Pancreas (tissue), 10 donors: ENCODE measurements at places on chromosomes 7 and 10. TPM values are rescaled to one million over a fixed set of nuclear protein-coding genes. Genes with fewer than 3 reads are reported as not detected.

DNA sequence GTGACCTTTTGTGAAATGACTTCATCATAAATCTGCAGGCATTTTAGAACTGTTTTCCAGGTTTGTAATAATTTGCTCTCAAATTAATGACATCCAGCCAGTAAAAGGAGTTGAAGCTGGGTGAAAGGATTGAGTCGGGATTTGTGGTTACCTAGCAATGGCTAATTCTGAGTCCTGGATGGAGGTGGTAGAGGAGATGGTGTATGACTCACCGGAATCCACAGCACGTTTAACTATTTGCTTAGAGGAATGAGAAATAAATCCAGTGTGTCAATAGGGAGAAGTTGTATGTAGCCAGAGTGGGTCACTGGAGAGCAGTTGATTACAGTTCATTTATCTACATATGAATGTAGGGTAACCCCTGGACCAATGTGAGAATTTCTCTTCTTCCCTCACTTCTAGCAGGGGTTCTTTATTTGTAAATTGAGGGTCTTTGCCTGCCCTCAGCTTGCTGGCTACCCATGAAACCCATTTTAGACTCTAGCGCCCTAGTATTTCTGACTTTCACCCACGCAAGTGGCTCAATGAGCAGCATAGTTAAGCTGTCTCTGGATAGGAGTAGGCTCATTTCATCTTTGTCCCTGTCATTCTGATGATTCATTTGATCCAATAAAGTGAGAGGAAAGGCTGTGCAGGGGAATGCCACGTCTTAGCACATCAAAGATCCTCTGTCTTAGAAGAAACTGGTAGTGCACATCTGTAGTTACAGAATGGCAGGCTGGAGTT lies 547.8 kb downstream of the SORCS3 start:
- H3K27ac ChIP-seq, result no peak overlapping the region
- no peaks in the 10 kb centered on the region for H3K4me1 ChIP-seq
- no peak for DNase-seq
- no peaks in the 10 kb centered on the region for H3K36me3 ChIP-seq

GRCh38 chr7:51019191-51019844 lies 236.6 kb upstream of the GRB10 start:
- no peaks in the 10 kb centered on the region for H3K27me3 ChIP-seq
- no peaks in the 10 kb centered on the region for H3K36me3 ChIP-seq
- H3K4me1 ChIP-seq, result peaks cover 20% of the 10 kb centered on the region
- peak overlapping the region; percentile 57 for H3K27ac ChIP-seq
- no peak overlapping the region for H3K4me3 ChIP-seq

- H3K27ac ChIP-seq, result peak overlapping the region; percentile 25
- no peak overlapping the region for H3K4me3 ChIP-seq
- no peaks in the 10 kb centered on the region for H3K36me3 ChIP-seq
- peaks cover 71% of the 10 kb centered on the region for H3K4me1 ChIP-seq
Measured at GRCh38 chr7:50728184-50728583, 54.5 kb downstream of the GRB10 start.

KCND2 gene
- polyA plus RNA-seq, result 0.26 TPM

NPSR1 gene
- not detected for polyA plus RNA-seq

NUP42 gene
- 19.1 TPM for polyA plus RNA-seq
